ENCODE measurements at places on chromosomes 12 and 14.
A peak's percentile ranks its signal among the peaks of the same experiment; 100 is the strongest.

DNA sequence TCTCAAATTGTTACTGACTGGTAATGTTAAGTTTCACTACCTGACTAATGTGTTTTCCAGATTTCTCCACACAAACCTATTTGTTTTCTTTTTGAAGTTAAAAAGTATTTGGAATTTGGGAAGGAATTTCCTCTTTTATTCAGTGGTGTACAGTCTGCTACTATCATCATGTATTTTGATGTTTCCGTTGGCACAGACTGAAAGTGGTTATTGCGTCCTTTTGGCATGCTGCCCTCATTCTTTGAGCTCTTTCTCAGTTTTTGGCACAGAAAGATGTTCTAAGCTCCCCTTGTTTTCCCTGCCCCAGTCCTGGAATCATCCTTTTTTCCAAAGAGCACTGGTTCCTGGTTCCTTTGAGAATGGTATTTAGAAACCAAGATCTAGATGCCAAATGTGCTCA, 31.4 kb upstream of the RTRAF start:
- peak; percentile 45 for DNase-seq

DNA sequence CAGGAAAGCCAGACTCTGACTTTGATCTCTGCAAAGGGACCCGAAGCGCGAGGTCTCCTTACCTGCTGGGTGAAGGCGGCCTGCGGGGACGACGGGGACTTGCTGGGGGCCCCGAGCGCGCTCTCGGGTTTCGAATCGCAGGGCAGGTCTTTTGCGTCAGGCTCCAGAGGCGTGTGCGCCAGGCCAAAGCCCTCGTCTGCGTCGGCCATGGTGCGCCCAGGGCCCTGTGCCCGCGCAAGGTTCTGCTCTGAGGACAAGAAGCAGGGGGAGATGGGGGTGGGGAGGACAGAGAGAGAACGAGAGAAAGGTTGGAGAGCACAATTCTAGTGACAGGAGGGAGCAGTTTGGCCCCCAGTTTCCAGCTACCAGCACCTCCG, 2.3 kb downstream of the TBX5 start:
- no peak for DNase-seq

DNA sequence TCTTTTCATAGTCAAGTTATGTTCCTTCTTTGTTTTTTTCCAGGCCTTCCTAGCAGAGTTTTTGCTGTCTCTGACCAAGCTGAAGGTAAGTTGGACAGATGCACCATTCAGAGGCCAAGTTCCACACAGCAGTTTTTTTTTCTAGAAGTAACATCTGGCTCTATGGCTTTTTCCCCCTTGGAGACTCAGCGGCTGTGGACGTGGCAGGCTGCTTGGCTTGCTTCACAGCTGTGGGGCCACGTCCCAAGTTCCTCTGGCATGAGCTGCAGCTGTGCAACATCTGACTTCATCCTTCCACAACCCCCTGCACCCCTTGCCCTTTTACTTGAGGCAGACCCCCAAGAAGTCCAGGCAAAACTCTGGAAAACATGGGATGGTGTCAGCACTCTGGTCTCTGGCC, 24.2 kb upstream of the RHOJ start:
- peak; percentile 8 for DNase-seq

- no peak for DNase-seq
These were observed 100.0 kb downstream of the ARF6 start for GRCh38 chr14:49992901-49993339.

DNA sequence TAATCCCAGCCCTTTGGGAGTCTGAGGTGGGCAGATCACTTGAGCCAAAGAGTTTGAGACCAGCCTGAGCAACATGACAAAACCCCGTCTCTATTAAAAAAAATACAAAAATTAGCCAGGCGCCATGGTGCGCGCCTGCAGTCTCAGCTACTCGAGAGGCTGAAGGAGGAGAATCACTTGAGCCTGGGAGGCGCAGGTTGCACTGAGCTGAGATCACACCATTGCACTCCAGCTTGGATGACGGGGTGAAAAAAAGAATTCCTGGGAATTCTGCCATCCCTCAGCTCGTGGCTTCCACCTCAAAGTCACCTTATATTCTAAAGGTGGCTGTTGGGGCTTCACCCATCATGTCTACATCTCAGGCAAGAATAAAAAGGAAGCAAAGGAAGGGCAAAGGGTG, 12.9 kb downstream of the BCL2L14 start:
- no peak for DNase-seq

DNA sequence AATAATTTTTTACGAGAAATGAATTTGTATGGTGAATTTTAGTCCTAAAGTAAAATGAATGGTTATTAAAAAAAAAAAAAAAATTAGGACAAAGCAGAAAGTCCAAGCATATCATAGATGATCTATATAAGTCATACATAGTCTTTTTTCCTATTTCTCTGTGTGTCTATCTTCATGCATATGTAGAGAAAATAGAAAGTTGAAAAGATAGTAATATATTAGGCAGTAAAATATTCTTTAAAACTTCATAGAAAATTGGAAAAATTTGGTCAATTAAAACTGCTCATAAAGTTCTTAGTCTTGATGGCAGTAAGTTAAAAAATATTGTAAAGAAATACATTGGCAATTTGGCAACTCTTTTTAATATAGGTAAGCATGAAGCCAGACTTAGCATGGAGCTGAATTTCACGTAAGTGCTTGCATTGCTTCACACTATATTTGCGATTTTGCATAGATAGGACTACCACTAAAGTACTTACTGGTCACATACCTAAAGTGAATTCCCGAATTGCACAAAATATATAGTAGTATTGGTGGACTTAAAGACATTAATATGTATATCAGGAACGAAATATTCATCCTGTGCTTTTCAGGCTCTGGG, 303.8 kb downstream of the IPO8 start:
- no peak for DNase-seq

GRCh38 chr12:4794491-4794890, 74.3 kb downstream of the GALNT8 start:
- no peak for DNase-seq

- no peak for DNase-seq
These were observed 313.0 kb upstream of the RTL1 start for GRCh38 chr14:101216366-101217079.

DNA sequence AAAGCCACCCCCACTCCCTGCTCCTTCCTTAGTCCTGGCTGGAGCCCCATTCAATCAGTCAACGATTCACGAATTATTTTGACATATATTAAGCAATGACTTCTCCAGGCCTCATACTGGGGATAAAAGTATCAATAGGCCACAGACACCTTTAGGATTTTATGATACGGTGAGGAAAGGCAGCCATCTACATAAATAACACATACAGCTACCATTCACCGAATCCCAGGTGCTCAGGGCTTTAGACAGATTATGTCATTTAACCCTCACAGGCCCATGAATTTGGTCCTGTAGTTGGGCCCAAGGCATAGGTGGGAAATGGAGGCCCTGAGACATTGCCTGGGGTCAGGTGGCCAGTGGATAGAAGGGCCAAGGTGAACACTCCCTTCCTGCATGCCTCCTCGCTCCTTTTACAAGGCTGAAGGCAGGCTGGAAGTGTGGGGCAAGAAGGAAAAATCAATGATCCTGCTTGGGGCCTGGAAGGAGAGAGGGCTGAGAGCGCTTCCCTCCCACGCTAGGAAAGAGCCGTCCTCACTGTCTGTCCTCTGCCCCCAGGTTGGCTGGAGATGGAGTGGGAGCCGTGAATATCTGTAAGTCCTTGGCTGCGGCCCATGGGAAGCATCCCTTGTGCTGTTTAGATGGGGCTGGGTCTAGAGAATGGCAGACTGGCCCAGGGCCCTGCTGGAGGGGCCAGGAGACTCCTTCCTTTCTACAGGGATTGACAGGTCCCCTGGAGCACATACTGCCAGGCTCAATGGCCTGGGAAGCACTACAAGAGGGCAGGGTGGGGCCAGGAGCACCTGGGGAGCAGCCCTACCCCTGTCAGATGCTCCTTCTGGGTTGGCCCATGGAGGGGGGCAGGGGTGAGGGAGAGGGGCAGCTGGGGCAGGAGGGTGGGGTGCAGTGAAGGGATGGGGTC, 14.8 kb downstream of the KRT7 start:
- no peak for DNase-seq

DNA sequence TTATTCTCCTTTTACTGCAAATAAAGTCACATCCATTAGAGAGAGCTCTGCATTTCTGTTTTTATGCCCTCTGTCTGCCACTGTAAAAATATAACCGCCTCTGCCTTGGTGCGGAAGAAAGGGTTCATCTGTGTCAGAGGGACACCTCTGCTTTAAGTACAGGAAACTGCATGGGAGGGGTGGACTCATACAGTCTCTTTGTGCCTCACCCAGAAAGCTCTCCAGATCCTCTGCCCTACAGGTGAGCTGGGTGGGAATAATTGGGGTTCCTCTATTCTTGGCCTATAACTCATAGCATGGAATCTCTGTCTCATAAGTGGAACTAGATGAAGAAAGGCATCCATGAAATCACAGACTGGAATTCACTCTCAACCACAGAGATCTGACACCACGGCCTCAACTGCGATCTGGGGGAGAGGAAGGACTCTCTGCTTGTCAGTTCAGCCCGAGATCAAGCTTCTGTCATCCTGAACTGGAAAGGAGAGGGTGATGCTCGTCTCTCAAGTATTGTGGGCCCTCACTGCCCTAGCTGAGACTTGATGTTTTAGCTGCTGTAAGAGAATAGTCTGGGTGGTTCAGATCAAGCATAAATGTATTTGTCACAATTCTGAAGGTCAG, 702.3 kb downstream of the TMEM121 start:
- DNase-seq = no peak

GRCh38 chr12:82383930-82384552, 25.7 kb downstream of the METTL25 start:
- peak; percentile 14 for DNase-seq

- peak; percentile 97 for DNase-seq
These were observed 35.0 kb downstream of the CORO1C start for GRCh38 chr12:108696111-108696995.

GRCh38 chr12:53173085-53173715, 7.3 kb upstream of the ZNF740 start:
- peak; percentile 42 for DNase-seq

DNA sequence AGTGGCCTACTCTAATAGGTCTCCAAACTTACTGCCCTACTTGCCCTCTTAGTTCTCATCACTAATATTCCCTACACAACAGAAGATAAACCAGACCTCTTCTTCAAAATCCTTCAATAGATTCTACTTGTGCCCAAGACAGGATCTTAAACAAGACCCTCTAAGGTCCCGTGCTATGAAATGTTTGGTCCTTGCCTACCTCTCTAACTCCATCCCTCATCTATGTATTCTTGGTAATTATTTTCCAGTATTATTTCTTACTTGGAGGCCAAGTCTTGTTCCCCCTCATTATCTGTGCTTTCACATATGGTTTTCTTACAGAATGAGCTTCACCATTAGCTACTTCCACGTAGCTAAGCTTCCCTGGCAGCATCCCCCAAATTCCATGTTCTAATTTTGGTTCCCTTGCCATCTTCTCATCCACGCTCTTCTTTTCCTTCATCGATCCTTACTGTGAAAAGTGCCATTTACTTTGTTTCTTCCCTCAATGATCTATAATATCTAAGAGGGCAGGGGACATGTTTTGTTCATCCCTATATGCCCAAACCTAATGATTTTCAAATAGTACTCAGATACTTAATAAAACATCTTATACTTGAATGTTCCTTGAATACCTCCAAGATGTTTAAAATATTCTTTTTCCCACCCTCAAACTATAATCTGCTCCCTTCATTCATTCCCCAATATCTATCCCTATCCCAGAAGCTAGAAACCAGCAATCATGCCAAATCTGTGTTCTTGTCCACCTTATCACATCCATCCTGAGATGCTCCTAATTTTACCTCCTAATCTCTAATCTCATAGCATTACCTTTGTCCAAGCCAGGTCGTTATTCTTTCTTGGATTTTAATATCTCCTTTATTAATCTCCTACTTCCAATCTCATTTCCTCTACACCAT, 10.1 kb downstream of the HNRNPC start:
- DNase-seq = no peak

DNA sequence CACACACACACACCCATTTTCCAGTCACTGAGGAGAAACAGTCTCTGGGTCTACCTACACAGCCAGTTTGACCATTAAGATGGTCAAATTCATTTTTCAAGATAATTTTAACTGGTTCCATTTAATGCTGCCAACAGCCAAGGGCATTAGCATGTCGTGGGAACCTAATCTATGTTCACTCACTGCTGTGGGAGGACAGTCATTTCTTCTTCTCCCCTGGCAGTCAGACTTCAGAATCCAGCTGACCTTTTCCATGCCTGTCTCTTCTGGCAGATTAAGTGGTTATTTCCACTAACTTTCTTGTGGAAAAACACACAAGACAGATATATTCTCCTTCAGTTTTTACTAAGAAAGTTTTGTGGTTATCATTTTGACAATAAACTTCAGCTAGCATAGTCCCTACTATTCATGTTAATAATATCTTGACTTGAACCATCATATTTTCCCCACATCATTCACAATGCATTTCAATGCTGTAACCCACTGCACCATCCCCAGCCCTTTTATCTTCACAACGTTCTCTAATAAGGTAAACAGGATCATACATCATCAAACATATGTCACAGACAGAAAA, 82.2 kb downstream of the DAD1 start:
- DNase-seq = no peak

DNA sequence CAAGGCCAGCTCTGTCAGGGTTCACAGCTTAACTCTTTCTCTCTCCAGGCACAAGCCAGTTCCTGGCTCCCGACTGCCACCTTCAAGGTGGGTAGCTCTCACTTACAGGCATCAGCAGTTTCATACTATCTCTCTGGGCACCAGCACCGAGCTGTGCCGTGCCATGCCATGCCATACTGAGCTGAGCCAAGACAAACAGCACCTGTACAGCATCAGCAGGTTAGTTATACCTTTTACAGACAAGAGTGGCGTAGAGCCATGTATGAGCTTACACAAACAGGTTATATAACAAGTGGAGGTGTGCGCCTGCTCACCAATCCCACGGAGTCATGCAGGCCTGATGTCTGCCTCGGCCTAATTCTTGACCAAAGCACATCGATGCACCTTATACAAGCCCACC, 1098.7 kb downstream of the AACS start:
- DNase-seq = no peak

DNA sequence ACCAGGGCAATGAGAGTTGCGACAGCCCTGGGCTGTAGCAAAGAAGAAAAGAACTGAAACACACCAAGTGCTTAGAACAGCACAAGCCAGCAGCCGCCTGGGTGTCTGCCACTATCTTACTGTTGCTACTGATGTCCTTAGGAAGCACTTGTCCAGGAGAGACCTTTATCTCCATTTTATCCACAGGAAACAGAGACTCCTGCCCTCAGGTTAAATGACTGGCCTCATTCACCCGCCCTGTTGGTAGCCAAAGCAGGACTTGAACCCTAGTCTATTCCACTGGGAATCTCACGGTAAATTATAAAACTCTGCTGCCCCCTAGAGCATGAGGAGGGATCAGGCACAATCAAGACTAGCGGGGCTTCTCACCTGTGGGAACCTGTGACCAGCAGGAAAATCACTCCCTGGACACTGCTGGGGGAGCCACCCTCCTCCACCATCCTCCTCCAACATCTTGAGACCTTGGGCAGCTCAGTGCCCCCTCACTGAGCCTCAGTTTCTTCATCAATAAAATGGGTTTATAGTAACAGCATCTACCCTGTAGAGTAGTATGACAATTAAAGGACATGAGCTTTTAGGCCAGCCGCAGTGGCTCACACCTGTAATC, 20.5 kb upstream of the TESC start:
- no peak for DNase-seq

- no peak for DNase-seq
These were observed 535.8 kb downstream of the FUT8 start for GRCh38 chr14:65948302-65948701.

Data from fibroblast of skin of right quadriceps (primary cell).